ENCODE measurements at places on chromosomes 7 and 10. TPM values are rescaled to one million over a fixed set of nuclear protein-coding genes. Genes with fewer than 3 reads are reported as not detected.

Gene C10orf53
- not detected for total RNA-seq

Gene SPDYE11
- total RNA-seq, result not detected

Gene UPK3B
- total RNA-seq, result not detected

- H3K36me3 ChIP-seq, result no peaks in the 10 kb centered on the region
- H3K4me3 ChIP-seq, result no peak overlapping the region
- no peak overlapping the region for H3K27ac ChIP-seq
- H3K4me1 ChIP-seq, result no peaks in the 10 kb centered on the region
- no peaks in the 10 kb centered on the region for H3K27me3 ChIP-seq
Observed at GRCh38 chr7:557558-557881, 37.9 kb upstream of the PDGFA start.

GRCh38 chr7:2255145-2256139 is 13.4 kb downstream of the NUDT1 start:
- no peak for DNase-seq
- no peak overlapping the region for H3K4me3 ChIP-seq
- H3K36me3 ChIP-seq, result no peaks in the 10 kb centered on the region

- no peaks in the 10 kb centered on the region for H3K27me3 ChIP-seq
- no peaks in the 10 kb centered on the region for H3K4me1 ChIP-seq
- peak overlapping the region; percentile 73 for H3K27ac ChIP-seq
- no peaks in the 10 kb centered on the region for H3K36me3 ChIP-seq
- H3K4me3 ChIP-seq, result no peak overlapping the region
- peak; percentile 27 for DNase-seq
Observed at GRCh38 chr7:80279760-80280159, 145.1 kb downstream of the GNAI1 start.

DNA sequence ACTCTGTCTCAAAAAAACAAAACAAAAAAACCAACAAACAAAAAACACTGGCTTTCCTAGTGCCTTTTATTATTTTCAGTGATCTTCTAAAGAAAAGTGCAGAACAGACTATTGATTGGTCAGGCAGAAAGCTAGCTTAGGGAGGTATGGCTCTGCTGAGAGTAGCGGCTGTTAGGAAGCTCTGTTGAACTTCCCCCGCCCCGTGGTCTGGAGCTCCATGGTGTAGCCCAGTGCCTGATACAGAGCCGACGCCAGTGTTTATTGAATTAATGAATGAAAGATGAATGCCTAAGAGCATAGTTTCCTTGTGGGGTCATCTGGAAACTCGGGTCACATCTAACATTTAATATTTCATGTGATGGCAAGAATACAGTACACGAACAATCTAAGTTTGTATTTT is 90.5 kb upstream of the ARMC3 start:
- DNase-seq, result no peak
- H3K36me3 ChIP-seq, result no peaks in the 10 kb centered on the region
- H3K27ac ChIP-seq, result no peak overlapping the region

DNA sequence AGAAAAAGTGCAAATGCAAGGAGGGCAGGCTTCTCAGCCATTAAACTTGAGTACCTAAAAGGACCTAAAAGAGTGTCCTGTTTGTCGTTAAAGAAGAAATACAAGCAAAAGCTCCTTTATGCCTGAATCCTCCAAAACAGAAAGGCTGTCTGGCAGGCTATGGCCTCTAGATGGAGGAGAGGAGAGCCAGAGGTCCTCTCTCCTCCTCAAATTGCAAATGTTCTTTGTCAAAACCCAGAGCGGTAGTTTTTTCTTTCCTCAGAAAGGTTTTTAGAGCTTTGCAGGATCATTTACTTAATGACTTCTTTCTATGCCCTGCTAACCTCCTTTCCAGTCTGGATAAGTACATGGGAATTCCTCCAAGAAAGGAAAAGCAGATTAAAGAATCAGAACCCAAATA is 1.9 kb upstream of the SORCS1 start:
- no peak for DNase-seq
- no peak overlapping the region for H3K27ac ChIP-seq
- no peaks in the 10 kb centered on the region for H3K27me3 ChIP-seq
- H3K4me1 ChIP-seq, result peaks cover 5% of the 10 kb centered on the region
- no peak overlapping the region for H3K4me3 ChIP-seq

DNA sequence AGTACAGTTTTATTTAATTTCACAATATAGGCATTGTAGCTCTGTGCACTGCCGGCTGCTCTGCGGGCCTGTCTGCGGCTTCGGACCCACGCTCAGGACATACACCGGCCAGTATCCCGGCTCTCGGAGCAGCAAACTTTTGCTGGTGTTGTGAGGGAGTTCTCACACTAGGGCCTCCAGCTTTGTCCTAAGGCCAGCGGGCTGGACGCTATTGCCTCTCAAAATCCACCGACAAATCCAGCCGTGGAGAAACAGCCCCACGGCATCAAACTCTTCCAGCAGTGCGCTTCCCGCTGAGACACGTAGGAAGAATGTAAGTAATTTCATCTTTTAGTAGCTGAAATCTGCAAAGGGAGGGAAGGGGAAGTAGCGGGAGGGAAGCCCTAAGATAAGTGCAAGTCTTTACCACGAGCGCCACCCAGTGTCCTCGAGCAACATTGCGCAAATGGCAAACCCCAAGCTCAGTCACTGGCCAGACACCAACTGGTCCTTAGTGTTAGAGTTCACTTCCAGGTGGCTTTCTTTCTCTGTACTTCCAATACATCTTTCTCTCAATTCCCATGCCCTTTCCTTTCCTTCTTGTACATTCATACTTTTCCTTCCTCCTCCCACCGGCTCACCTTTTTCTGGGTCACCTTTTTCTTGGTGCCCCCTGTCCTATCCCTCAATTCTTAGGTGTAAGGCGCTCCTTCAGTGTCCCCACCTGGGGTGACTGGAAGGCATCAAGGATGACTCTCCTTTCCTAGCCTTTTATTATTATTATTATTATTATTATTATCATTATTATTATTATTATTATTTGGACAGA is 3.0 kb upstream of the DLX5 start:
- no peak overlapping the region for H3K27ac ChIP-seq
- H3K36me3 ChIP-seq, result no peaks in the 10 kb centered on the region
- peak overlapping the region; percentile 24 for H3K4me3 ChIP-seq
- no peaks in the 10 kb centered on the region for H3K4me1 ChIP-seq

DNA sequence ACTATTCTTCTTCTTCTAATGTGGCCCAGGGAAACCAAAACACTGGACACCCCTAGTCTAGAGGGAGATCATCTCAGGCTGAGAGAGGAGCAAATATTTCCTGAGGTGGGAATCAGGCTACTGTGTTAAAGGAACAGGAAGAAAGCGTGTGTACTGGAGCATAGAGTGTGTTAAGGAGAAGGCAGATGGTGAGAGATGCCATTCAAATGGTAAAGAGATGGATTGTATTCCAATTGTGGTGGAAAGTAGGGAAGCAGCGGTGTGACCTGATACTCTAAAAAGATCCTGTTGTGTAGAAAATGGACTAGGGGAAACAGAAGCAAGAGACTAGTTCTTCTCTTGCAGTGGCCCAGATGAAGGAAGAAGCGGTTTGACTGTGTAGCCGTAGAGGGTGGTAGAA is 31.2 kb downstream of the RAB18 start:
- no peaks in the 10 kb centered on the region for H3K27me3 ChIP-seq
- DNase-seq, result no peak
- no peaks in the 10 kb centered on the region for H3K36me3 ChIP-seq

DNA sequence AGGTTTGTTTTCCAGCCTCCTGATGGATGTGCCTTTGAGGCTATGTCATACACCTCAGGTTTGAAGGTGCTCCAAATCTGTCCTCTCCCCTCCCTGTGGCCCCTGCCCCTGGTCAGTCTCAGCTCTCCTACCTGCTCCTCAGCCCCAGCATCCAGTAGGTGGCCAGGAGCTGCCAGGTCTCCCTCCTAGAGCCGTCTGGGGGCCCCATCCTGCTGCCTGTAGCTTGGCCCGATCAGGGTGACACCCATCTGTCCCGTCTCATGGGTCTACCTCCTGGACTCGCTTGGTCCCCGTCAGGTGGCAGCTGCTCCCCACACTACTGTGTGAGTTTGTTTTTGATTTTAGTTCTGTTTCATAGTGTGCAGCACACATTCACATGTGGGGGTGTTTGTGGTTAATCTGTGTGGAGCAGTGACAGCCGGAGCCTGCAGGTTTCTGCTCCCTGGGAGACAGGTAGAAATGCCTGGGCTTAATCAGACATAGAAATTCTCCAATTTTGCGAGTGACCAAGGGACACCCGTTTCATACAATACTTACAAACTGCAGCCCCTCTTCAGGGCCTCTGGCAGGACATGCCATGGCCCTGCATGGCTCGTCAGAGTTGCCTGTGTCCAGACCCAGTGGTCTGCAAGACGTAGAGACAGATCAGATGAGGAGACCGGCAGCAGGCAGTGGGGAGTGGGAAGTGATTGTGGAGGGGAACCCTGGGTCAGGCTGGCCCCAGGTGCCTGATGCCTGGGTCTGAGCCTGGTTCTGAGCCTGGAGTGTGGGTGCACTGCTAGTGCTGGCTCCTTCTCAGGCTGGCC is 17.1 kb downstream of the ADCY1 start:
- H3K4me1 ChIP-seq, result no peaks in the 10 kb centered on the region
- no peak for DNase-seq
- H3K27ac ChIP-seq, result no peak overlapping the region
- H3K36me3 ChIP-seq, result no peaks in the 10 kb centered on the region

GRCh38 chr7:36677769-36678437 is 46.4 kb downstream of the AOAH start:
- no peak for DNase-seq
- H3K4me1 ChIP-seq, result no peaks in the 10 kb centered on the region
- no peak overlapping the region for H3K27ac ChIP-seq

- no peaks in the 10 kb centered on the region for H3K36me3 ChIP-seq
- DNase-seq, result no peak
- no peak overlapping the region for H3K27ac ChIP-seq
- H3K4me3 ChIP-seq, result no peak overlapping the region
- H3K4me1 ChIP-seq, result no peaks in the 10 kb centered on the region
Observed at GRCh38 chr10:103789161-103789560, 66.2 kb downstream of the SH3PXD2A start.

DNA sequence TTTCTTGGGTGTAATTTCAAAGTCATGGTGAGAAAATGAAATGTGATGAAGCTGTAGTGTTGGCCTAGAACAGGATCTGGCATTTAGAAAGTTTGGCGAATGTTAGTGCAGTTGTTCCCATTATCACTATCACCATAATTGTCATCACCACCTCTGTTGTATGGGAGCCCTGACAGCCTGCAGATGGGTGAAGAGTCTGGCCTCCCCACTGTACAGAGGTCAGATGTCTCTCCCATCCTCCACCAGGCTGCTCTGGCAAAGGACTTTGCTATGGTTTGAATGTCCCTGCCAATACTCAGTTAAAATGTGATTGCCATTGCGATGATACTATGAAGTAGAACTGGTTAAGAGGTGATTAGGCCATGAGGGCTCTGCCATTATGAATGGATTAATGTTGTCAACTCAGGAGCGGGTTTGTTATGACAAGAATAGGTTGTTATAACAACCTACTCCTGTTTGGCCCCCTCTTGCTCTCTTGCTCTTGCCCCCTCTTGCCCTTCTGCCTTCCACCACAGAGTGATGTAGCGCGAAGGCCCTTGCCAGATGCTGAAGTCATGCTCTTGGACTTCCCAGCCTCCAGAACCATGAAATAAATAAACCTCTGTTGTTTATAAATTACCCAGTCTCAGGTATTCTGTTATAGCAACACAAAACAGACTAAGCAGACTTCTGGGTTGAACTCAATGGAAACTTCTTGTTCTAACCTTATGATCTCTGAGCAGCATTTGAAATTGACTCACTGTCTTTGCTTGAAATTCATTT is 90.0 kb downstream of the GRK5 start:
- H3K27ac ChIP-seq, result no peak overlapping the region
- H3K27me3 ChIP-seq, result no peaks in the 10 kb centered on the region
- no peaks in the 10 kb centered on the region for H3K4me1 ChIP-seq
- DNase-seq, result no peak

GRCh38 chr7:36462551-36463137 is 73.0 kb downstream of the ANLN start:
- no peak overlapping the region for H3K27ac ChIP-seq
- DNase-seq, result no peak
- H3K4me1 ChIP-seq, result no peaks in the 10 kb centered on the region
- H3K36me3 ChIP-seq, result no peaks in the 10 kb centered on the region

DNA sequence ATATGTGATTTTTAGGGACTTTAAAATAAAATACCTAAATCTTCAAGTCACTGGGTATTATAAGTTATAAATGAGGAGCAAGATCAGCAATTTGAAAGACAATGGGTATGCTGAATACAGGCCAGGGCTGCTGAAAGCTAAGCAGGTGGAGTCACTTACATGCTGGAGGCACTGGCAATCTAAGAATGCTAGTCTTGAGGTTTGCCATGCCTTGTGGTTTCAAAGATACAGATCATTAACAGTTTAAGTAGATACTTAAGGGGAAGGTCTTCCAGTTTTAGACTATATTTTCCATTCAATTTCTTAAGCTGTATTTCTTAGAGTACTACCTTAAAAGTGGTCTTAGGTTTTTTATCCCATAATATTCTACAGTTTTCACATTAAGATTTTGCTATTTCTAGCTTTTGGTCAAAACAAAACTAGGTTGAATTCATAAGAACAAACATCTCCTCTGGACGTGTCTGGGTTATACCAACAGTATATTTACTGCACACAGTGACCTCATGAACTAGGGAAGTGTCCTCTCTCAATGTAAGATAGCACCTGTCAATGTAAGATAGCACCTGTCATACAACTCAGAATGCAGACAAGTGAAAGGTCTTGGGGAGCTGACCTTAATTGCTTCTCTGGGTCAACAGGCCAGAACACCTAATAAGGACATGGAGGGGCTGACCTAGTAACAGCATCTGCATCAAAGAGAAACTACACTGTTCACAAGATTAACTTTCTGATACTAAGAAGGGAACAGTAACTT is 2.0 kb downstream of the SRI start:
- no peak for DNase-seq
- H3K4me3 ChIP-seq, result peak overlapping the region; percentile 67
- H3K36me3 ChIP-seq, result no peaks in the 10 kb centered on the region
- peak overlapping the region; percentile 88 for H3K27ac ChIP-seq

- no peaks in the 10 kb centered on the region for H3K36me3 ChIP-seq
- H3K4me3 ChIP-seq, result no peak overlapping the region
- no peak overlapping the region for H3K27ac ChIP-seq
- H3K4me1 ChIP-seq, result no peaks in the 10 kb centered on the region
- H3K27me3 ChIP-seq, result no peaks in the 10 kb centered on the region
Observed at GRCh38 chr10:116747325-116747724, 5.0 kb upstream of the HSPA12A start.

- DNase-seq, result no peak
- no peaks in the 10 kb centered on the region for H3K36me3 ChIP-seq
- H3K27ac ChIP-seq, result no peak overlapping the region
Observed at GRCh38 chr10:84344526-84344925, 16.1 kb downstream of the CCSER2 start.

GRCh38 chr10:121303287-121303890 is 294.9 kb downstream of the FGFR2 start:
- H3K4me1 ChIP-seq, result no peaks in the 10 kb centered on the region
- no peaks in the 10 kb centered on the region for H3K36me3 ChIP-seq
- DNase-seq, result no peak
- no peak overlapping the region for H3K27ac ChIP-seq
- H3K4me3 ChIP-seq, result no peak overlapping the region
- H3K27me3 ChIP-seq, result no peaks in the 10 kb centered on the region
